EH (cell line): ENCODE measurements at places on chromosomes 16 and 17.

GRCh38 chr17:47853616-47854015, 2.7 kb upstream of the SP6 start:
- no peak for DNase-seq

DNA sequence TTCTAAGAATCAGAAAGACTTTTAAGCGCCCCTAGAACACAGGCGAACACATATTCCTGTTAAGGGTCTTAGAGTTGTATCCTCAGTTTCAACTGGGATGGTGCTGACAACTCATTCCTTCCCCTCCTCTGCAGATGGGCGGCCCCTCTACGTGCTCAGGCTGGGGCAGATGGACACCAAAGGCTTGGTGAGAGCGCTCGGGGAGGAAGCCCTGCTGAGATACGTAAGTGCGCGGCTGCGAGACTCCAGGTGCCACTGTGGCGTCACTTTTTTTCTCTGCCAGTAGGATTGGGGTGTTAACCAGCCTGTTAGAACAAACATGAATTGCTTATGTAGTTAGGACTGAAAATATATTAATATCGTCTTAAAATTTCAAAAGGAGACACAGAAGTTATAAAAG, 62.7 kb downstream of the SEC14L1 start:
- no peak for DNase-seq

DNA sequence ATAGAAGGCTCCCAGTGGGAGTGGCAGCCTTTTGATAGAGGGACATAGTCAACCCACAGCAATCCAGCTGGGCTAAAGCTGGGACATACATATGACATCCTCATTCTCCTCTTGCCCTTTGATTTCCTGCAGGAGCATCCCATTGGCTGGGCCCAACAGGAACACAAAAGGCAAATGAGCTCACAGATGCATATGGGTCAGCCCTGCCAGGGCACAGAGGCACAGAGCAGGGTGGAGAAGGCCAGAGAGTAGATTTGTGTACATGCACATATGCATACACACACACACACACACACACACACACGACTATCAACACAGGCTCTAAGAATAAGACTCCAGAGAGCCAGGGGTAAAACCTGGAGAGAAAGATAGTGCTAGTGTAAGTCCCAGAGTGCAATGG, 58.6 kb downstream of the MMD start:
- no peak for DNase-seq

GRCh38 chr16:23994615-23995014, 158.8 kb downstream of the PRKCB start:
- no peak for DNase-seq

GRCh38 chr17:49748791-49749190, 15.1 kb downstream of the FAM117A start:
- no peak for DNase-seq

GRCh38 chr16:85137323-85138072, 25.2 kb upstream of the CIBAR2 start:
- DNase-seq, result peak; percentile 89

DNA sequence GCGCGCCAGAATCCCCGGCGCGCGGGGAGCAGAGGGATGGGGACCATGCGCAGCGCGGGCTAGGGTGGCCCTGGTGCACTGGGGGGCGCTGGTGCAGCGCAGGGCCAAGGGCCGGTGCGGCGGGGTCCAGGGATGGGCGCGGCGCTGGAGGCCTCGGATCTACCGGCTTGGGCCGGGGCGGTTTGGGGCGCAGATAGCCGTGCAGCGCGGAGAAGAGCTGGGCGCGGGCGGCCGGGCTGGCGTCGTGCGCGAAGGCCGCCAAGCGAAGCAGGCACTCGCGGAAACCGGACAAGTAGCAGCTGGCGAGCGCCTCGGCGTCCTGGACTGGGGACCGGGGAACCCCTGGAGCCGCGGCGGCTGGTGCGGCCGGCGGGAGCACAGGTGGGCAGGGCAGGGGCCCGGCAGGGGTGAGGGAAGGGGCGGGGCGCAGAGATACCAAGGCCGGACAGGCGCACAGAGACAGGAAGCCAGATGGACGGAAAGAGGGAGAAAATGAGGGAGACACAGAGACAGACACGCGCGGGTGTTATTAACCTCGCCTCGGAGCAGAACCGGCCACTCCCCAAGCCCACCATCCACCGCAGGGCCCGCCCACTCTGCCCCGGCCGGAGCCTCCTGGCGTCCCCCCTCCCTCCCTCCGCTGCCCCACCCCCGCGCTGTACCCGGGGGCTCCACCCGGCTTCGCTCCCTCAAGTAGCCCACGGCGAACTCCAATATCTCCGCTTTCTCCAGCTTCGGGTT, 2.1 kb downstream of the HES7 start:
- peak; percentile 70 for DNase-seq

- no peak for DNase-seq
Measured at GRCh38 chr17:71063127-71063526, 893.8 kb downstream of the KCNJ2 start.

GRCh38 chr17:45692661-45693060, 91.5 kb upstream of the CRHR1 start:
- DNase-seq, result no peak

DNA sequence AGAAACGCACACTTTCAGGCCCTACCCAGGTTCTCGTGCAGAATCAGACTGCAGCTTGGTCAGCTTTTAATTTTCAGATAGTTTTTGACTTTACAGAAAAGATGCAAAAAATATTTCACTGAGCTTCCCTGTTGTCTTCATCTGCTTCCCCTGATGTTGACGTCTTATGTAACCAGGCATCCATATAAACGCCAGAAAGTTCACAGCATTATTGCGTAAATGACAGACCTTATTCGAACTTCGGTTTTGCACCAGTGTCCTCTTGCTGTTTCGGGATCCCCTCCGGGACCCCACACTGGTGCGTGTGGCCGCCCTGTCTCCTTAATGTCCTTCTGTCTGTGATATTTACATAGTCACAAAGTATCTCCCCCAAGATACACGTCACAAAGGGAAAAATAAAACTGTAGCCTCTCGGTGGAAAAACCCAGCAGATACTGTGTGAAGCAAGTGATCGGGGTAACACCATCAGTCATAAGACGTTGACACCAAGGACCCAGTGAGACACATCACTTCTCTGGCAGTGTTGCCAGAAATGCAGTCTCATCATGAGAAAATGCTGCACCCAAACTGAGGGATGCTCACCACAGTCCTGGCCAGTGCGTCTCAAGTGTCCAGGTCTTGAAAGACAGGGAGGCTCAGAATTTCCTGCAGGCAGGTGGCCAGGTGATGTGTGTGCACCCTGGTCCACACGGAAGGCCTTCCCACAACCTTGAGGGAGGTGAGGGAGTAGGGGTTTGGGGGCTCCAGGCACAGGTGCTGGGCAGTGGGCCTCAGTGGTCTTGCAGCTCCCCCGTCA, 4.3 kb downstream of the BANP start:
- DNase-seq, result peak; percentile 58

DNA sequence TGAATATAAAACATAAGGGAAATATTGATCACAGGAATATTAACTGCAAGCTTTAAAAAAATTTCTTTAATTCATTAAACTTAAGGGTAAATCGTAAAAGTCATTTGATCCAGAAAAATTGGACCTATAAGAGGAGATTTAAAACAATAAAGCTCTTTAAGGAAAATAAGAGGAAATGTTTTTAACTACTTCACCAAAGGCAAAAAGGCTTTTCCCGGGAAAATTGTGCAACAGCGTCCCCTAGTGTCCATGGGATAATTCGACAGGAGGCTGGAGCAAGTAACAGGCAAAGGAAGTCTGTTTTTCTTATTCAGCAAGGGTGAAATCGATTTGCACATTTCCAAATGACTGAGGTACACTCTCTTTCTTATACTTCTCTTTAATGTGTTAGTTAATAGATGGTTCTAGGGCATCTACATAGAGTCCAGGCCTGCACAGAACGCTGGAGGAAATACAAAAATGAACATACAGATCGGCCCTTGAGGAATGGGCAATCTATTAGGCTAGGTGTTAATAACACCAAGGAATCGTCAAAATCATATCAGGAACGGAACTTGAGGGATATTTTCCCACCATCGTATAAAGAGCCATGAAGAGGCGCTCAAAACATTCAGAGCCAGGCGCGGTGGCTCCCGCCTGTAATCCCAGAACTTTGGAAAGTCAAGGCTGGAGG, 61.4 kb downstream of the ZNF18 start:
- DNase-seq, result peak; percentile 22

- peak; percentile 55 for DNase-seq
Measured at GRCh38 chr17:74780443-74781238, 4.5 kb upstream of the NAT9 start.

DNA sequence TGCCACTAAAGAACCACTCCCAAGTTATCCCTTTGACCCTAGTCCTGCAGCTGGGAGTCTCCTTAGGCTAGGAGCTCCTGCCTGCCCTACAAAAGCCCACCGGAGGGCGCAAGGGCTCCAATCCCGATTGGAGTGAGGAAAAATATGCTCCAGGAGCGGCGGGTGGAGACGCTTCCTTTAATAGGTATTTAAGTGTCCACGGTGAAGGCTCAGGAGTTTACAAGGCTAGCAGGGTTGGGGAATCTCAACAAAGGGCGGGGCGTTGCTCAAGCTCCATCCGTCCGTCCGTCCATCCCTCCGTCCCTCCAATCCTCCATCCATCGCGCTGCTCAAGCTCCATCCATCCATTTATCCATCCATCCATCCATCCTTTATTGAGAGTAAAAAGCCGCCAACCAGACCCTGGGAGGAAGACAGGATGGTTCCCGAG, 556 bp upstream of the SPNS1 start:
- DNase-seq, result peak; percentile 74

DNA sequence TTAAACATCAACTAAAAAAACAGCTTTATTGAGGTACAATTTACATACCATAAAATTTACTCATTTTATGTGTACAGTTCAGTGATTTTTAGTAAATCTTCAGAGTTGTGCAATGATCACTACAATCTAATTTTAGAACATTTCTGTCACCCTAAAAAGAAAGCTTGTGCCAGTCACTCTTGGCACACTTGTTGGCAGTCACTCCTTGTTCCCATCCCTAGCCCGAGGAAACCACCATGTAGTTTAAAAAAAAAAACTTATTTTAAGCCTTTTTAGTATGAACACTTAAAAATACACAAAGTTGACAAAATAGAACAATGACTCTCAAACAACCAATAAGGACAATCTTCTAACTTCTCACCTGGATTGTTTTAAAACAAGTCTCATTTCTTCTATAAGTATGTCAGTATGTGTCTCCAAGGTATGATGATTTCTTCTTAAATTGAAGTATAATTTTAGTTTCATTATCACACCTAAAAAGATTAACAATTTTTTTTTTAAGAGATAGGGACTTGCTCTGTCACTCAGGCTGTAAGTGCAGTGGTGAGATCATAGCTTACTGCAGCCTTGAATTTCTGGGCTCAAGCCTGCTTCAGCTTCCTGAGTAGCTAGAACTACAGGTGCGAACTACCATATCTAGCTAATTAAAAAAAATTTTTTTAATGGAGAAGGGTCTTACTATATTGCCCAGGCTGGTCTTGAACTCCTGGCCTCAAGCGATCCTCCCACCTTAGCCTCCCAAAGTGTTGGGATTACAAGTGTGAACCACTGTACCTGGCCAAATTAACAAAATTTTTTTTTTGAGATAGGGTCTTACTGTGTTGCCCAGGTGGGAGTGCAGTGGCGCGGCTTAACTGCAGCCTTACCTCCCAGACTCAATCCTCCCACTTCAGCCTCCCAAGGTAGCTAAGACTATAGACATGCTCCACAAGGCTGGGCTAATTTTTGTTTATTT, 53.2 kb downstream of the PPM1E start:
- DNase-seq, result no peak

GRCh38 chr16:56781528-56781961, 51.6 kb downstream of the NUP93 start:
- no peak for DNase-seq

GRCh38 chr16:69384974-69385373, 833 bp downstream of the TERF2 start:
- no peak for DNase-seq

- DNase-seq, result peak; percentile 98
Measured at GRCh38 chr17:37493249-37494027, 3.7 kb downstream of the DUSP14 start.

GRCh38 chr17:54180950-54181349, 358.2 kb downstream of the KIF2B start:
- DNase-seq, result no peak

GRCh38 chr17:66508896-66509844, 206.8 kb downstream of the PRKCA start:
- peak; percentile 81 for DNase-seq

DNA sequence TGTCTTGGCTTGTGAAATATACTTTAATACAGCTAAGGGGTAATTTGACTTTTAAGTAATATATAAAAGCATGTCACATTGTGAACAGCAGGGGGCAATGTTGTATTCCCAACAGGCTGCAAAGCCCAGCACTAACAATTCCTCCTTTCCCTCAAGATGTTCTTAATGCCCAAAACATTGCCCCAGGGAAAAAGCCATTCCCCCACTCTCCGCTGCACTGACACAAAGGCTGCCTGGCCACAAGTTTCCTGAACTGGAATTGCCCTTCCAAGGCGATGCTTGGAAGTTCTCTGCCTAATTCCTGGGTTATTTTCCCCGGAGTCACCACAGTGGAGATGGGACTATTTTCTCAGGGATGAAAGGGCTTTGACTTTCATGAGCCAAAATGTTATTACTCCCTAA, 27.2 kb downstream of the CLEC16A start:
- DNase-seq, result peak; percentile 98

- DNase-seq, result peak; percentile 79
Measured at GRCh38 chr17:82489117-82489516, 30.4 kb upstream of the FOXK2 start.

DNA sequence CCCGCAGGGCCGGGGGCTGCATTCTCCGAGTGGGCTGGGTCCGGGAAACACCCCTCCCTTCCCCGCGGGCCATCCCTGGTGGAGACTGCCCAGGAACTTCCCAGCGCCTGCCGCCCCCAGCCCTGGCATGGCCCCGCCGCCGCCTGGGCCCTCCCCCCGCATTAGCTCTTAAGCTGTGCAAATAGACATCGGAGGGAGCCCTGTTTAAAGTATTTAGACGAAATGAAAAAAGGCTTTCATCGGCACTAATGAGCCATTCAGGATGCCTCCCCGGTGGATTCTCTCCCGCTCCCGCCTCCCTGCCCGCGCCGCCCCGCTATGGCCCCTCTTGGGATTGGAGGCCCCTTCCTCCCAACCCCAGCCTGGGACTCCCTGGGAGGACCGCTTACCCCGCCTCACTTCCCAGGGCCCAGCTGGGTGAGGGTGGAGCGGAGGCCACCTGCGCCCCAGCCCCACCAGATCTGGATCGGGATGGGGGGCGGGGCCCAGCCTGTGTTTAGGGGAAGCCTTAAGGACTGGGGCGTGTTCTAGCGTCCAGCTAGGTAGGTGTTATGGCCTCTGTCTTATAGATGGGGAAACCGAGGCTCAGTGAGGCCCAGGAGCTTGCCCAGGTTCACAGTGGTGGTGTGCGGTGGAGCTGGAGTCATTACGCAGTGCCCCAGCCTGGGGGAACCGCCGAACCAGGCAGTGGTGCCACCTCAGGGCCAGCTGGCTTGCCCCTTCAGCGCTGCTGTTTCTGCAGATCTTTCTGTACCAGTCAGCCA, 19.7 kb downstream of the SEZ6 start:
- DNase-seq, result no peak

DNA sequence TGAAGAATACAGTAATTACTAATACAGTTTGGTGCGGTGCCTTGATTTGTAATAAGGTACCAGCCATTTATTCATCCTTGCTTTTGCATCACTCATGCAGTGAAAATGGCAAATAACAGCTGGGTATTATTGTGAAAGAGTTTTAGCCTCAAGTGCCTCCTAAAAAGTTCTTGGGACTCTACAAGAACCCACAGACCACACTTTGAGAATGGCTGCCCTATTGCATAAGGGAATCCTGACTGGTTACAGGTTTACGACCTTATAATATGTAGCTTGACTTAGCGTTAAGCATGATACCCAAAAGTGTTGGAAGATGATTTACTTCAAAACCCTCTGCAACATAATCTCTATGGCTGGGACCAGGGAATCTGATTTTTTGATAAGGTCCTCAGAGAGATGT, 4.2 kb downstream of the MYH13 start:
- no peak for DNase-seq
